ENCODE measurements at places on chromosomes 11 and 22. TPM values are rescaled to one million over a fixed set of nuclear protein-coding genes. Genes with fewer than 3 reads are reported as not detected.

MB gene
- not detected for total RNA-seq

PNPLA5 gene
- not detected for total RNA-seq

LARGE2 gene
- 1.2 TPM for total RNA-seq

ZW10 gene
- 24.5 TPM for total RNA-seq

DNA sequence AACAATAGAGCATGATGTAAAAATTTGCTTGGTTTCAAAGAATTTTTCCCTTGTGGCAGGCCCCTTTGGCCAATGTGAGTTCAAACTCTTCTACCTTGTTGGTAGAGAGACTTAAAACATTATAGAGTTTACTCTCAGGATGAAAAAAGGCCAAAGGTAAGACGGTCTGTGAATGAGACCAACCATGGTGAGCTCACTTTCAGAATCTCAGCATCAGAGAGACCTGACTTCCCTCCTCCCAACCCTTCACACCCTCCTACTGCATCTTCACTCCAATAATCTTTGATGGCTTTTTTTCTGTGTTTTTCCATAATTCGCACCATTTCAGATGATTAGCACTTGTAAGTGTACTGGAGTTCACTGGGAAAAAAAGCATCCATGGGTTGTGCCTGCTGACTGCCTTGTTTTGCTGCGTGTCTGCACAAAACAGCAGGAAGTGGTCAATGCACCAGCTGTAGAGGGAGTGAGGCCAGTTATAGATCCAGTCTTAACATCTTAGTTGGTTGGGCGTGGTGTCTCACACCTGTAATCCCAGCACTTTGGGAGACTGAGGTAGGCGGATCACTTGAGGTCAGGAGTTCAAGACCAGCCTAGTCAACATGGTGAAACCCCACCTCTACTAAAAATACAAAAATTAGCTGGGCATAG, 64.1 kb downstream of the SLC1A2 start:
- no peak for DNase-seq

DNA sequence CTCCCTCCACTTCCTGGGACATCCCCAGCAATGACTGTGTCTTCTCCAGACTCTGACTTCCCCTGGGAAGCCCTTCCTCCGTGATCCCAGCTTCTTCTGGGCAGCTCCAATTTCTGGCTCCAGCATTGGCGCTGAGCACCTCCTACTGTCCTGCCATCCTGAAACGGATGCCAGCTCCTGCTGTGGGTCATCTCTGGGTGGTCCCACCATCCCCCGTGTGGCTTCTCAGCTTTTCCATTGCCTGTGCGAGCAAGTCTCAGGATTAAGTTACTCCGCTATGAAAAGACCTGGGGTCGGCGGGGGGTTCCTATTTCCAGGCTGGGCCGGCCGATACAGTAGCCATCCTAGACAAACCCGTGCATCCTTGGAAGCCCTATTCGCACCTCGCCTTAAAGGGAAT, 55.4 kb upstream of the FADD start:
- no peak for DNase-seq

- no peak for DNase-seq
Measured at GRCh38 chr22:31503211-31503964, 7.1 kb downstream of the SFI1 start.

DNA sequence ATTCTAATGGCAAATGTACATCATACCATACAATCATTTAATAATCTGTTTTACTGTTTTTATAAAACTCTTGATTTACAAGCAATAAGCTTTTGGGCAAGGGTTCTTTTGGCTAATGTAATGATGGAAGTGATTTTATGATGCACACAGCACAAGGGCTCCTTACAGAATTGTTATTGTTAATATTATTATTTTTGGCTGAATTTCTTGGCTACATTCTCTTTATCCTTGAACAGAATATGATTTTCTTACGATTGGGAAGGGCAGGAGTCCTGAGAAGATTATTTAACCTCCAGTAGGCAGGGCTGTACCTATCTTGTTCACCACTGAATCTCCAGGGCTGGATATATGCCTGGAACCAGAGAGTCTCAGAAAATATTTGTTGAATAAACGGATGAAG, 70.4 kb upstream of the ARHGAP20 start:
- no peak for DNase-seq

DNA sequence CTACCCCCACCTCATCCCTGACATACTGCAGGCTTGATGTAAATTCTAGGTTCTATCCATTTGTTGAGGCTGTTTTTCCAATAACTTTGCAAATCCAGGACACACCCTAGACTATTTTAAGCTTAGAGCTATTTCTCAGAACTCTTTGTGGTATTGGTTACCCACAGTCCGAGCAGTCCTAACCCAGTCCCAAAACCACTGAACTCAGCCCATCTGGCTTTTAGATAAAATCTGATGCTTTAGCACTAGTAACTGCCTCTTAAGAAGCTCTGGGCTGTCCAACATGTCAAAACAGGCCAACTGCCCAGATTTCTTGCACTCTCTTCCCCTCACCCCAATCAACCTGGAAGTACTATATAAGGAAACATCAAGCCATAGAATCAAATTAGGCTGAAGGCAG, 344.4 kb upstream of the CADM1 start:
- DNase-seq: no peak

DNA sequence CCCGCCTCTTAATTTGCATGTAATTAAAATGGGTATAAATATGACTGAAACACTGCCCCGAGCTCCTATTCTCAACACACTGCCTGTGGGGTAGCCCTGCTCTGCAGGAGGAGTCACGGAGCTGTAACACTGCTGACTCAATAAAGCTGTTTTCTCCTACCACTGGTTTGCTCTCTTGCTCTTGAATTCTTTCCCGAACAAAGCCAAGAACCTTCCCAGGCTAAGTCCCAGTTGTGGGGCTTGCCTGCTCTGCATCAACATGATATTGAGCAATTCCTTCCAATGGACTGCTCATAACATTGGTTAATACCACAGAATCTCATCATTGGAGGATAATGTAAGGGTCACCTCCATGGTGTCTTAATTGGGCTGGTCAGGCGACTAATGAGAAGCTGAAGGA, 114.4 kb downstream of the FBXO7 start:
- DNase-seq: no peak

GRCh38 chr11:8296038-8296649, 32.5 kb upstream of the LMO1 start:
- no peak for DNase-seq

TMEM86A gene
- 18.8 TPM for total RNA-seq

SLC22A8 gene
- total RNA-seq: not detected

TRIM49 gene
- total RNA-seq: not detected

DNA sequence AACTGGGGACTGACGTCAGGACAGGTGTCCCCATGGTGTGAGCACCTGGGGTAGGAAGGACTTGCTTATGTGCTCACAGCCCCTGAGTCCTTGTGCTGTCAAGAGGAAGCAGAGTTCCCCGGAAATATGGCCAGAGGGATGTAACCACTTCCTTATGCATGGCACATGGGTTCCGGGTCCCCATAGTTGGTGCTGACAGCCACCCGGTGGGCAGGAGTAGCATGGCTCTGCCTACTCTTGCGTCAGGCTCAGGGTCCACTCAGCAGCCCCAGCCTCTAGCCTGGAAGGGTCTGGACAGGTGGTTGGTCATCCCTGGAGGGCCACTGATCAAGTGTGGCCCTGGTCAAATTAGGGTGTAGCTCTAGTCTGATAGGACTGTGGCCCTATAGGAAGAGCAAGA, 42.8 kb upstream of the CCND1 start:
- DNase-seq: peak; percentile 2

DNA sequence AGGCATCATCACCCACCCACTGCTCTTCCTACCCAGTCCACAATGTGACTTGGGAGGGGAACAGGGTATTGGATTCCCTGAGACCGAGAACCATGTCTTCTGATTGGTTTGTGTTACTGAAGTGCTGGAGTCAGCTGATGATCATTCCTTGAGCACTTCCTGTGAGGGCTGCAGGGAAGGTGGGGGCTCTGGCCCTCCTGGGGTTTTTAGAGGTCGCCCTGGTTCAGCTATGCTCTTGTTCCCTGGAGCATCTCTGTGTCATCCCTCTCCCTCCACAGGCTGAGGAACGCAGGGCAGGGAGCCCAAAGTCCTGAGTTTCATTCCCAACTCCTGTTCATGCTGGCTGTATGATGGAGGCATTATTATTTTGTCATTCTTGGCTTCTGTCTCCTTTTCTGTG, 6.7 kb downstream of the ZC3H7B start:
- peak; percentile 41 for DNase-seq

CHADL gene
- 0.87 TPM for total RNA-seq

- no peak for DNase-seq
Measured at GRCh38 chr11:121229495-121230215, 62.9 kb upstream of the SC5D start.

CRKL gene
- 66.8 TPM for total RNA-seq

DNA sequence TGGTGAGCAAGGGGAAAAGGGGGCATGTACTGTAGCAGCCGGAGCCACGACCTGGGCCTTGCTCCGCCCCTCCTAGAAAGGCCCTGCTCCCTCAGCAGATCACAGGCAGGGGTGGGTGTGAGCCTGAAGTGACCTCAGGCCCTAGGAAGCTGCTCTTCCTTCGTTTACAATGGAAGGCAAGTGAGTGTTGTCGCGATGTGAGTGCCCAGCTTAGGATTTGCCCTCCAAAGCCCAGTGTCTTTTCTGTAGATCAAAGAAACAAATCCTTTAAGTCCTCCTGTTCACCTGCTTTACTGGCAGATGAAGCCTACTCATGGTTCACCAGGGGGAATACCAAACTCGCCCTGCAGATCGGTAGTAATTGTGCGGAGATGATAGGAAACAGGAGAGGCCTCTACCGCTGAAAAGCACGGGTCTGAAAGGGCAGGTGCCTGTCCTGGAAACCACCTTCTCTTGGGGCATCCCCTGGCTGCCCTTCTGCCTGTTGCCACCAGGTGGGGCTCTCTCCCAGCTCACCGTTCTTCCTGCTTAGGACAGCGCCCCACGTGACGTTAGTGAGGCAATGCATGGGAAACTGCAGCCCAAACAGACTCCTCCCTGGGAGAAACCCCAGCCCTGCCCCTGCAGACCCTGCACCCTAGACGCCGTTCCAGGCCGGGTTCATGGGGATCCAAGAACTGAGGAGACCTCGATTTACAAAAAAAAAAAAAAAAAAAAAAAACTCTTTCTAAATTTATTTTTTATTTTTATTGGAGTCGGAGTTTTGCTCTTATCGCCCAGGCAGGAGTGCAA, 45.9 kb upstream of the RAB1B start:
- peak; percentile 89 for DNase-seq

Data from renal cortical epithelial cell (primary cell).